Mesendoderm (in vitro differentiated cells): ENCODE measurements at places on chromosomes 13 and 19.
A peak's percentile ranks its signal among the peaks of the same experiment; 100 is the strongest.

- H3K27ac ChIP-seq: no peak overlapping the region
- H3K27me3 ChIP-seq: no peaks in the 10 kb centered on the region
- no peaks in the 10 kb centered on the region for H3K36me3 ChIP-seq
- DNase-seq: peak; percentile 25
- H3K4me3 ChIP-seq: no peak overlapping the region
- H3K4me1 ChIP-seq: peaks cover 2% of the 10 kb centered on the region
Observed at GRCh38 chr13:46057256-46058015, 4.9 kb upstream of the ZC3H13 start.

DNA sequence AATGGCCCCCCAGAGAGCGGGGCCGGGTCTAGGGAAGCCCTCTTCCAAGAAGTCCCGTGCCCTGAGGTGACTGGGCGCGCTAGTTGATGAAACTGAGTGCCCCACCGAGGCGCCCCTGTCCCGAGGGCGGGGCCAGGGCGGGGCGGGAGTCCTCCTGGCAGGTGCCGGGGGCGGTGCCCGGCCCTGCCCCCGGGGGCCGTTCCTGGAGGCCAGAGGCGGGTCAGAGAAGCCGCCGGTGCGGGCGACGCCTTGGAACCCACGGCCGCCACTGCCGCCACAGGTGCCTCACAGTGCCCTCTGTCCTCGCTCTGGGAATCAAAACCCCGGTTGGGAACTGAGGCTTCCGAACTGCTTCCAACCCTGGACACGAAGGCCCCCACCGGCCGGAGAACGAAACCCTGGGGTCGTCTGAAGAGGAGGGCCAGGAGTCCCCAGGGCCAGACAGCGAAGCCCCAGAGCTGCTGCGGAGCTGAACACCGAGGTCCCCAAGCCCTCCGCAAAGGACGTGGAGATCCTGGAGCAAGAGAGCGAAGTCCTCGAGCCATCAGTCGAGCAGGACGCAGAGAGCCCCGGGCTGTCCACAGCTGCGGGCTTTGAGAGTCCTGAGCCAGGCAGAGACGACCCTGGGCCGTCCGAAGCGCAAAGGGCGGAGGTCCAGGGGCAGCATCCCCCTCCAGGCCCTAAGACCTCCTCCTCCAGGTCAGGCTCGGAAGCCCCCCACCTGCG, at the start of gene MISP3:
Gene MISP3, plus strand, starts transcription at position 252 of the 726 bp plus-strand sequence. CDS start 524 bp downstream, outside the sequence.
- no peak for DNase-seq
- peak within 1 kb of the TSS; percentile 17 for H3K4me3 ChIP-seq
- no peak within 1 kb of the TSS for H3K27ac ChIP-seq
- peaks cover 6% of the 10 kb centered on the region for H3K27me3 ChIP-seq
- H3K4me1 ChIP-seq: peaks cover 1% of the 10 kb centered on the region

GRCh38 chr19:15643387-15643786, 2.7 kb downstream of the CYP4F3 start:
- no peaks in the 10 kb centered on the region for H3K27me3 ChIP-seq
- no peaks in the 10 kb centered on the region for H3K4me1 ChIP-seq
- DNase-seq: no peak
- H3K4me3 ChIP-seq: no peak overlapping the region
- no peaks in the 10 kb centered on the region for H3K36me3 ChIP-seq
- no peak overlapping the region for H3K27ac ChIP-seq

DNA sequence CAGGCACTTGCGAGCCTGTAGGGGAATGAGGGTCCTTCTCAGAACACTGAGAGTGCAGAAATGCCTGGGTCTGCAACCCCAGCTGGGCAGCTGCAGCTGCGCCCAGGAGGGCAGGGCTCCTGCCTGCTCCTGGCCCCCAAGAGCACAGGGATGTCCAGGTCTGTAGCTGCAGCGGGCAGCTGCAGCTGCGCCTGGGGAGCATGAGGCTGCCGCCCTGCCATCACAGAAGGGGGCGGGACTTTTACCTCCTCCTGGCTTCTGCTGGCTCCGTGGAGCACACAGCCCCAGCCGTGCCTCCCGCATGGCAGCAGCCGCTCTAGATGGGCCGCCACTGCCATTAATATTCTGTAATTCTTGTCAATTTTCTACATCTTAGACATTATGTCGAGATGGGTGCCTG, 17.8 kb downstream of the CPB2 start:
- no peaks in the 10 kb centered on the region for H3K4me1 ChIP-seq
- no peak overlapping the region for H3K27ac ChIP-seq
- DNase-seq: no peak
- no peaks in the 10 kb centered on the region for H3K36me3 ChIP-seq
- H3K4me3 ChIP-seq: no peak overlapping the region

- H3K27me3 ChIP-seq: no peaks in the 10 kb centered on the region
- H3K4me1 ChIP-seq: no peaks in the 10 kb centered on the region
- H3K4me3 ChIP-seq: no peak overlapping the region
- DNase-seq: no peak
- H3K27ac ChIP-seq: no peak overlapping the region
- H3K36me3 ChIP-seq: no peaks in the 10 kb centered on the region
Observed at GRCh38 chr13:110231348-110232047, 75.5 kb downstream of the COL4A1 start.

GRCh38 chr13:105518086-105518485, 1017.4 kb downstream of the EFNB2 start:
- H3K4me3 ChIP-seq: no peak overlapping the region
- H3K27ac ChIP-seq: no peak overlapping the region
- DNase-seq: no peak

DNA sequence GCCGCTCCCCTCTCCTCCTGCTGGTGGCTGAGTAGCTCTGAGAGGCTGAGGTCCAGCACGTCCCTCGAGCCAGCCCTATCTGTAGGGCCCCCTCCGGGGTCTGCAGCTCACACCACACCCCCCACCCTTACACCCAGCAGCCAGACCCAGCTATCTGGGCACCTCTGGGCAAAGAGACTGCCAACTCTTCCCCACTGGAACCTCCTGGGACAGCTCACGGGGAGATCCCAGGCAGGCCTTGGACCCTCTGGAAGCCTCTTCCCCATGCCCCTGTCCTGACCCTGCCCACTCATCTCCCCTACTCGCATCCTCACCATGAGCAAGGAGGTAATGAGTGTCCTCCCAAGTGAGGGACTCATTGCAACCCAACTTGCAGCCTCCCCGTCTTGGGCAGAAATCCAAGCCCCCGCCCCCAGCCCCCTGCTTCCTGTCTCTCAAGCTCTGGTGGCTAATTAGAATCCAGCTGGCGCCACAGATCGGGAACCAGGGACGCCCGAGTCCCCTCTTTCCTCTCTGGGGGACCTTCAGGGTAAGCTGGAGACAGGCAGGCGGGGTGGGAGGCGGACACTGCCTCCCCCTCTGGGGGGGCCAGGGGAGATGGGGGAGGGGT, 22.1 kb downstream of the ADGRL1 start:
- no peaks in the 10 kb centered on the region for H3K27me3 ChIP-seq
- H3K36me3 ChIP-seq: no peaks in the 10 kb centered on the region
- H3K4me1 ChIP-seq: no peaks in the 10 kb centered on the region
- H3K27ac ChIP-seq: no peak overlapping the region

DNA sequence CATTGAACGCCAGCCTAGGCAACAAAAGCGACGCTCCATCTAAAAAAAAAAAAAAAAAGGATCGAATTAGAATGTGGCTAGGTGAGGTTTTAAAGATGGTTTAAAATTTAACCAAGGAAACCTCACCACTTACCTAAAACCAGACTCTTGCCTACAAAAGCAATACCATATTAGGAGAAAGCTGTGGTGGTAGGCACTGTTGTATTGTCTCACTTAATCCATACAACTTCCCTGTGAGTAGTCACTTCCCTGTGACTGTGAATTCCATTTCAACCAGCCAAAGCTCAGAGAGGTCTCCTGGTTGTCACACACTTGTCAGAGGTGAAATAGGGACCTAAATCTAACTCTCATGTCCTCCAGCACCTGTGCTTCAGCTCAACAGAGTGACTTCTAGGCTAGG, 15.4 kb downstream of the SHISA2 start:
- no peak overlapping the region for H3K27ac ChIP-seq
- H3K36me3 ChIP-seq: no peaks in the 10 kb centered on the region
- DNase-seq: no peak
- no peaks in the 10 kb centered on the region for H3K27me3 ChIP-seq
- H3K4me1 ChIP-seq: no peaks in the 10 kb centered on the region

- H3K4me3 ChIP-seq: no peak overlapping the region
- H3K36me3 ChIP-seq: no peaks in the 10 kb centered on the region
- H3K27me3 ChIP-seq: peaks cover 5% of the 10 kb centered on the region
- peaks cover 3% of the 10 kb centered on the region for H3K4me1 ChIP-seq
- DNase-seq: peak; percentile 90
Observed at GRCh38 chr13:97223711-97224541, 1.8 kb downstream of the MBNL2 start.

GRCh38 chr13:65063753-65064152, 2166.4 kb downstream of the PCDH9 start:
- H3K4me1 ChIP-seq: no peaks in the 10 kb centered on the region
- no peak for DNase-seq
- H3K27ac ChIP-seq: no peak overlapping the region
- H3K36me3 ChIP-seq: no peaks in the 10 kb centered on the region
- no peaks in the 10 kb centered on the region for H3K27me3 ChIP-seq

- no peaks in the 10 kb centered on the region for H3K36me3 ChIP-seq
- H3K27me3 ChIP-seq: peaks cover 2% of the 10 kb centered on the region
- no peak for DNase-seq
- peaks cover 4% of the 10 kb centered on the region for H3K4me1 ChIP-seq
- H3K27ac ChIP-seq: no peak overlapping the region
Observed at GRCh38 chr13:100513987-100514670, 74.5 kb downstream of the GGACT start.

DNA sequence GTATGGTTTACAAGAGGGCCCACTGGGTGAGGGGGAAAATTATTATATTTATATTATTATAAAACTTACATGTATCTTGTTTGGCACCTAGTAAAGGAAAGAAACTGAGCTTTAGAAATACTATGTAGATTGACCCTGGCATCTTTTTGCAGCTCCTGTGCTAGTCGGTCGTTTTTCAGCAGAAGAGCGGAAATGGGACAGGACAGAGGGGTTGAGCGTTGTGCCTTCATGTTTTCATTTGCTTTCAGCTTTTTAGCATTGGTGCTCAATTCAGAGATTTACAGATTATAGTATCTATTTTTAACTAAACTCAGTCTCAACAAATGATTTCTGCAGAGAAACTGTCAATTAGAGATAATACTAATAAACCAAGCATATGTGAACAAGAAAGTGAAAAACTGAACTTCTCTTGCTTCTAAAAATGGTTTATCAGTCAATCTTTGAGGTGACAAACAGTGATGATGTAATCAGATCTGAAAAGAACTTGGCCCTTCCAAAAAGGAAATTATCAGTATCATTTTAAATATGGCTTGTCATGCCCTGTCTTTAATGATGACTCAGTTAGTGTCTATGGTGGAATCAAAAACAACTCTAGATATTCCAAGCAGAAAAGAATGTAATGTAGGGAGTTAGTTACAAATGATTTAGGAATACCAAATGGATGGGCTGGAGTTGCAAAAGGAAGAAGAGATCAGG, 56.9 kb upstream of the KCTD4 start:
- H3K27me3 ChIP-seq: no peaks in the 10 kb centered on the region
- no peaks in the 10 kb centered on the region for H3K36me3 ChIP-seq
- no peak overlapping the region for H3K4me3 ChIP-seq
- no peak for DNase-seq
- H3K27ac ChIP-seq: no peak overlapping the region
- no peaks in the 10 kb centered on the region for H3K4me1 ChIP-seq

GRCh38 chr19:7870571-7871436, 3.4 kb downstream of the PRR36 start:
- peak; percentile 81 for DNase-seq
- peaks cover 9% of the 10 kb centered on the region for H3K27me3 ChIP-seq
- no peak overlapping the region for H3K27ac ChIP-seq
- no peaks in the 10 kb centered on the region for H3K36me3 ChIP-seq
- no peak overlapping the region for H3K4me3 ChIP-seq

DNA sequence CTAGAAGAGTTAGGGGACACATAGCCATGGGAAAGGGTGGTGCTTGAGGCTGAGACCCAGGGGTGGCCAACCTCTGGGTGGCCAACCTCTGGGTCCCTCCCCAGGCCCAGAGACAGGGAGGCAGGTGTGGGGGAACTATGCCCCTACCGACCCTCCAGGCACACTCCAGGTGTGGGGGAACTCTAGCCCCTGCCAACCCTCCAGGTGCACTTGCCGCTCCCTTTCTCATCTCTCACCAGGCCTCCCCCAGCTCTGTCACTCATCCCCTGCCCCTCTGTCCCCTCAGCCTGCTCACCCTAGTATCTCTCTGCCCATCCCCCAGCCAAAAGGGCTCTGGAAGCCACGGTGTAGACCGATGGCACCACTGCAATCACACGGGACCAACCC, 10.6 kb upstream of the VSTM2B start:
- no peak for DNase-seq
- H3K27me3 ChIP-seq: no peaks in the 10 kb centered on the region
- H3K4me1 ChIP-seq: no peaks in the 10 kb centered on the region
- no peaks in the 10 kb centered on the region for H3K36me3 ChIP-seq

DNA sequence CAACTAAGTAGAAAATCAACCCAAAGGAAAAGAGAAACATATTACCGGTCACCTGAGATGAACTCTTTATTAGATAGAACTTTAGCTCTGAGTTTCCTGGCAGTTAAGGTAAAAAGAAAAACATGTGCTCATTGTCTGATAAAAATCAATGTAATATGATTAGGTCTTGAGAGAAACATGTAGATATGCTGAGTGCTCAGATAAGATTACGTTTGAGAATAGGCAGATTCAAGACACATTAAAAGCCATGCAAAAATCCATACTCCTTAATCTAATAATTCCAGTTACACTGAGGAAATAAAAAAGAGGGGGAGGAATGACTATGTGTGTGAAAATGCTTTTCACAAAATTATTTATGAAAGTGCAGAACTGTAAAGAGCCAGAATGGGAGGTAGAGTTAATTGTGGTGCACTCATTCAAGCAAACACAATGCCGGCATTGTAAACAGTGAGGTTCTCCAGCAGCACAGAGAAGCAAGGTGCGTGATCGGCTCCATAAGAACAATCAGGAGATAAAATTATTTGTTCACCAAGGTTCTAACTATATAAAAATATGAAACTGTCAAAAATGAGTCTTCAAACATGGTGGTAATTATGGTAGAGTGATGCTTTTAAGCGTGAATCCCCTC, 88.8 kb downstream of the MBNL2 start:
- peak; percentile 25 for DNase-seq
- H3K27me3 ChIP-seq: no peaks in the 10 kb centered on the region
- no peaks in the 10 kb centered on the region for H3K36me3 ChIP-seq
- H3K4me1 ChIP-seq: peaks cover 5% of the 10 kb centered on the region
- H3K27ac ChIP-seq: no peak overlapping the region
- no peak overlapping the region for H3K4me3 ChIP-seq

DNA sequence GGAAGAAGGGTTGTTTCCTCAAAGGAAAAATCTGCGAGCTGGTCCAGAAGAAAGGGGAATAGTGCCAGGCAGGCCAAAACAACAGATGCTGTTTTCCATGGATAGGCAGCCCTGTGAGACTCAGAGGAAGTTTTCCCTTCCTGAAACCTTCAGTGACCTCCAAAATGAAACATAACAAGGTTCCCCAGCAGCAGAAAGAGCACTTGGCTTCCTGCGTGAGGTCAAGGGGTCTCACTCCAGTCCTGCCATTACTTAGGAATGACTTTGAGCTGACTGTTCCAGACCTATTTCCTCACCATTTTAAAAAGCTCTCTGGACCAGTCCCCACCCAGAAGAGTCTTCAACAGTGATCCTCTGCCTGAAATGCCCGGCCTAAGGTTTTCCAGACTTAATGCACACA, 104.6 kb upstream of the IPO5 start:
- no peak for DNase-seq
- no peak overlapping the region for H3K4me3 ChIP-seq
- H3K27ac ChIP-seq: no peak overlapping the region
- no peaks in the 10 kb centered on the region for H3K4me1 ChIP-seq
- no peaks in the 10 kb centered on the region for H3K27me3 ChIP-seq

- no peaks in the 10 kb centered on the region for H3K27me3 ChIP-seq
Observed at GRCh38 chr19:19552798-19553197, 14.7 kb downstream of the CILP2 start.

GRCh38 chr13:36395280-36395679, 37.0 kb upstream of the CCNA1 start:
- H3K4me1 ChIP-seq: no peaks in the 10 kb centered on the region
- H3K4me3 ChIP-seq: no peak overlapping the region
- H3K27ac ChIP-seq: no peak overlapping the region
- no peaks in the 10 kb centered on the region for H3K36me3 ChIP-seq
- peak; percentile 37 for DNase-seq
- no peaks in the 10 kb centered on the region for H3K27me3 ChIP-seq
